ENCODE measurements at places on chromosomes 2 and 18.
A peak's percentile ranks its signal among the peaks of the same experiment; 100 is the strongest.

DNA sequence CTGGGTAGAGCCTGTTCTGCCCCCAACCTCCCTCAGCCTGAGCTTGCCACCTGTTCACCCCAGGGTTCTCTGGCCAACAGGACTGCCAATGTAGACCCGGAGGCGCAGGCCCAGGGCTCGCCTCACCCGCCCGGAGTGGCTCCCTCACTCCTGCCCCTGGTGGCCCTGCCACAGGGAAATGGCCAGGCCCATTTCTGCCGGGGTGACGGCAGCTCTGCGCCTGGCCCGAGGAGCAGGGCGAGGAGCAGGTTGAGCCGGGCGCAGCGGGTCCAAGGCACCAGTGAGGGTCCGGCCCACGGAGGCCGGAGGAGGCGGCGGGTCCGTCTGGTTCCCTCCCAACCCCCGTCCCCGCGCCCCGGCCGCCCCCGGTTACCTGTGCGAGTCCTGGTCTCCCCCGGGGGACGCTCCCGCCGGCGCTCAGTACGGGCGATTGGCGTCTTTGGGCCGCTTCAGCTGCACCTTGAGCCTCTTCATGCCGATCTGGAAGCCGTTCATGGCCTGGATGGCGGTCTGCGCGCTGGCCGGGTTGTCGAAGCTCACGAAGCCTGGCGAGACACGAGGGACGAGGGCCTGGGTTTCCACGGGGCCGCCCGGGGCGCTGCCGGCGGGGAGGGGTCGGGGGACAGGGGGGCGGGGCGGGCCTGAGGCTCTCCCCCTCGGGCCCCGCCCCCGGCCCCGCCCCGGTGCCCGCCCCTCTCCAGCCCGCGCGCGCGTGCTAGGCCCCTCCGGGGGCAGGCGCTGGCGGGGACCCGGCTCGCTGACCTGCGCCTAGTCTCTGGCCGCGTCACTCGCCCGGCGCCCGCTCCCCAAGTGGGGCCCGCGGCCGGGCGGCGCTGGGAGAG lies 312.0 kb downstream of the CELF4 start:
- no peak for DNase-seq

GRCh38 chr2:207274530-207275189 lies 108.9 kb upstream of the KLF7 start:
- DNase-seq: peak; percentile 64

GRCh38 chr2:214019973-214020345 lies 390.9 kb upstream of the VWC2L start:
- no peak for DNase-seq

GRCh38 chr2:164103271-164103670 lies 367.5 kb upstream of the FIGN start:
- DNase-seq: no peak

DNA sequence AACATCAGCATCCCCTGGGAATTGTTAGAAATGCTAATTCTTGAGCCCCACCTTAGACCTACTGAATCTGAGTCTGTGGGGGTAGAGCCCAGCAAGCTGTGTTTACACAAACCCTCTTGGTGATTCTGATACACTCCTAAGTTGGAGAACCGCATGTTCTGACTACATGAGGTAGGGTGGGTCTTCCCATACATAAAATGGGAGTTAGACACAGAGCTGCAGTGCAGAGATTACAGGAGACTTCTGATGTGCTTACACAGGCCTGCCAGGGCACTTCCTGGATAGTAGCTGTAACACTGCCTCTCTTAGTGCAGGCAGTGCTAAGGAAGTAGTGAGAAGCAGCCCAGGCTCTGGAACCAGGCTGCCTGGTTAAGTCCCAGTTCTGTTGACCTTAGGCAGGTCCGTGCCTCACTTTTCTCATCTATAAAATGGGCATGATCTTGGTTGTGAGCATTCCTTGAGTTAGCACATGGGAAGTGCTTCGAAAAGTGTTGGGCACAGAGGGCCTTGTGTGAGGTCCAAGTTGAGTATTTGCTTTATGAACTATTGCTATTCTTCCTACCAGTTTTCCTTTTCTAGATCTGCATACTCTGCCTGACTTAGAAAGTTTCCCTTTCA lies 67.3 kb downstream of the GLI2 start:
- DNase-seq: peak; percentile 16

GRCh38 chr2:1979569-1979968 lies 235.3 kb upstream of the PXDN start:
- no peak for DNase-seq

DNA sequence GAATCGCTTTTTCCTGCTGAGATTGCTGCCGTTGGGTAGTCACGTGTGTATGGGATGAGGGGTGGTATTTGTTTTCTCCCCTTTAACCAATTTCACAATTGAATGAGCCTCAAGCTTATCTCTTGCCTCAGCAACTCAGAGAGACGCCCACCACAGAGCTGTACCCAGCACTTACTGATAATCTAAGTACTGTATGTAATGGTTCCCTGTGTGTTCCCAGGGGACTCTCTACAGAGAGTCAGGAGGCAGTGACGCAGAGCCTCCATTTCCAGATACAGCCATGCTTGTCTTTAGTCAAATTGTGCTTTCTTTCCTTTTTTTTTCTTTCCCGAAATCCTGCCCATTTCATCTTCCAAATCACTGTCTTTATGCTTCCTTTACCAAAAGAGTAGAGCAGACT lies 1102.1 kb upstream of the KLHL29 start:
- DNase-seq: no peak

DNA sequence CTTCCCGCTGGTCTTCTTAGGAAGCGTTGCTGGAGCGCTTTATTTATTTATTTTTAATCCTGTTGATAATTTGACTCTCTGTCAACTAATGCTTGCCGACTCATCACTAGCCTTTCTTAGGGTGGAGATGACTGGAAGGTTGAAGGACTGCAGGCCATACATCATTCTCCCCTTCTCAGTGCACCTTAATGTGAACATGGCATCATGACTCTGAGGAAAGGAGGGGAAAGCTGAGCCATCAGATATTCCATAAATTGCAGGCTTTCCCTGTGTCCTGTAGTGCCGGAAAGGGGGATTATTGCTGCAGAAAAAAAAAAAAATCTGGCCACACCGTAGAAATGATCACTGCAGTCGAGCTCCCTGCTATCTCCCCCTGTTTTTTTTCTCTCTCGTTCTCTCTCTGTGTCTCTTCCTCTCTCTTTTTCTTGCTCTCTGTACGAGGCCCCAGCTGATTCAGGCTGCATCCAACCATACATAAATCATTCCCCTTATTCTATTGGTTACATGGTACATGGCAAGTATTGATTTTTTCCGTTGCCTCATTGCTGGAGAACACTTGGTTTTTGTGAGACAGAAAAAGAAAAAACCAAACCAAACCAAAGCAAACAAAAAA lies 125.8 kb upstream of the EFEMP1 start:
- DNase-seq: no peak

DNA sequence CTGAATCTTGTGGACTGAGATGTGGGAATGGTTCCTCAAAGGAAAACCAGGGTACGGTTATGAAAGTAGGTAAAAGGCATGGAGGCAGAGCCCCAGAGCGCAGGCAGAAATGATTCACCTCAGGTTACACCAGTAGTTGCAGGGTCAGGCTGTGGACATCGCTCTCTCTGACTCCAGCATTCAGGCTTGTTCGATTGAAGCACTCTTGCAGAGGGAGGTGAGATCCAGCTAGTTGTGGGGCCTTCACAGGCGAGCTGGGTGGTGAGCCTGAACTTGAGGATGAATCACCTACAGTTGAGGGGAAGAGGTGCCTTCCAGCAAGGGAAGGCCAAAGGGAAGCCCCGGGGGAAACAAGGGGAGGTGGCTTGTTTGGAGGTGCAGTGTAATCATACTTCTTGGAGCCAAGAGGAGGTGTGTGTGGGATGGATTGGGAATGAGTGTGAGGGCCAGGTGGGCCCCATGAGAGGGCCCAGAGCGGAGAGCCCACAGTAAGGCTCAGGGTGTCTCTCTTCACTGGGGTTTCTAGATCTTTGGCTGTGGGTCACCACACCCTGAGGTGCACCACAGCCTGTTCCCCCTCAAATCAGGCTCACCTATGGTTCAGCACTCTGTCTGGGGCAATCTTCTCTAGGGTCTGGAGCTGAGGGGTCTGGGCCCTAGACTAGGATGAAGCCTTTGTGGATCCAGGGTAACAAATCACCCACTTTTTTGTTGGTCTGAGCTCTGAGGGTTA lies 48.5 kb upstream of the MCFD2 start:
- peak; percentile 39 for DNase-seq

- DNase-seq: no peak
Measured at GRCh38 chr2:136154384-136154783, 36.4 kb upstream of the CXCR4 start.

DNA sequence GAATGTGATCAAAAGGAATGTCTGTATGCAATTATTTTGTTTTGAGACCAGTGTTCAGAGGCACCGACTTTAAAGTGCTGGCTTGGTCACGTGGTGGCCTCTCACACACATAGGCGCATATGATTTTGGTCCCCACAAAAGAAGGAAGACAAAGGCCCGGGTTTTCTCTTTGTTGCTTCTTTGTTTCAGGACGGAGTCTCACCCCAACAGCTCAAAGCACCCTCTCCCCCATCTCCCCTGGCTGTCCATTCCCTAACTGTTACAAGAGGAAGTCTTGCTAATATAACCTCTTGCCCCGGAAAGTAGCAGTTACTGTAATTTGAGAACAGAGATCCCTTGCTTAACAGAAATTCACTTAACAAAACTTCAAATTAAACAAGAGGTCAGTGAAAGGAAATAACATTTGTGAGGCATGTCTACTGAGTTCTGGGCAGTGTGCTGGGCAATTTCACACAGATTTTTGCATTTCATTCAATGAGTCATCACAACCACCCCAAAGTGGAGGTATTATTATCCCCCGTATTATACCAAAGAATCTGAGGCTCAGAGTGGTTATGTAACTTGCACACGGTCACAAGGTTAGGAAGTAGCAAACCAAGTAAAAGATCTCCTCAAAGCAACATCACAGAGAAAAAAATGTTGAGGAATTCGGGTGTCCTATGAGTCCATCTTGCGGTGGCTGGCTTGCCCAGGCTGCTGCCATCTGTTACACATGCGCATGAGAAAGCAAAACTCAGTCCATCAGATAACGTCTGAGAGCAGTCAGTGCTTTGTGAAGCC lies 75.8 kb downstream of the SDC1 start:
- peak; percentile 96 for DNase-seq

DNA sequence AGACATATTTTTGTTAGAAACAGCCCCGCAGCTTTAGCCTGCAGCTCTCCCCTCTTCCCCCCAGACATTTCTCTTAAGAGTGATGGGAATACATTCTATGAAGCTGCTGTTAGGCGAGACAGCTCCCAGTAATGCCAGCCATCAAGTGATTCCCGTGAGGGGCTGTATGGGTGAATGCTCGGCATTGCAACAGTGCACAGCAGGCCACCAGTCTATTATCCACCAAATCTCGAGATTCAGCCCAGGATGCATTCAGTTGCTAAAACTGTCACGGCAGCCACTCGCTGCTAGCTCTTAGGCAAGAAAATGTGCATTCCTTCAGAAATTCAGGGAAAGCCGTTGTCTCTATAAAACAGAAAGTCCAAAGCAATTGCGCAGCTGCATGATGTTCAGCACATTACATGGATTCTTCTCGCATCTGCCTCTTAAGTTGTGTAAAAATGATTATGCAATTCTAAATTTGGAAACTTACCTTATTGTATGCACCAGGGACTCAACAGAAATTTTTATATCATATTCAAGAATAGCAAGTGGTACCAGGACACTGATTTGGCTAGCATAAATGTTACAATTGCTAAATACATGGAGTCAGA lies 211.3 kb upstream of the ARL4C start:
- DNase-seq: peak; percentile 50
